ENCODE measurements at places on chromosomes 7 and 10.

GRCh38 chr7:139643951-139644585, 120.6 kb downstream of the CLEC2L start:
- no peak for DNase-seq

DNA sequence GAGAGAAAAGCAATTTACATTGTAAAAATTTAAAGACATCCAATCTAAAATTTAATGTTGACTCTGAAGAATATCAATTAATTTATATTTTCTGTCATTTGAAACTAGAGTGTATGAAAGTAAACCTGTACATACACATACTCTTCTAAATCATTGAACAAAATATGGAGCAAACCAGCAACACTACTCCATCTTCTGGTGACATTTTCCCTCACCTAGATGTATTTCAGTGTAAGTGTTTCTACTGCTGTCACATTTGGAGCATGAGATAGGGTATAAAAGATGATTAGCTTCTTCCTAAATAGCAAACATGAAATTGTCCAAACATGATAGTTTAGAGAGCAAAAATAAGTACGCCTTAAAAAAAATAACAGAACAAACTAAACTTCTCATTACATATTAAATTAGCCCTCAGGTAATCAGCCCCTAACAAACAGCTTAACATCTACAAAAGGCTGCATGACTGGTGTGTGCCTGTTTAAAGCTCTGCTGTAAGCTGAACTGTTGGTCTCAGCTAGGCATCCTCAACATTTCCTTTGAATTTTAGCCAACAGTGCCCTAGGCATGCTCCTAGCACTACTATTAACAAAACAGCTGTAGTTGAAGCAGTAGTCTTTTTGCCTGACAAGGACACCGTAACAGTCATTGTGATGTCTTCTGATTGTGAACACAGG, 189.8 kb downstream of the CTNNA3 start:
- DNase-seq = no peak

DNA sequence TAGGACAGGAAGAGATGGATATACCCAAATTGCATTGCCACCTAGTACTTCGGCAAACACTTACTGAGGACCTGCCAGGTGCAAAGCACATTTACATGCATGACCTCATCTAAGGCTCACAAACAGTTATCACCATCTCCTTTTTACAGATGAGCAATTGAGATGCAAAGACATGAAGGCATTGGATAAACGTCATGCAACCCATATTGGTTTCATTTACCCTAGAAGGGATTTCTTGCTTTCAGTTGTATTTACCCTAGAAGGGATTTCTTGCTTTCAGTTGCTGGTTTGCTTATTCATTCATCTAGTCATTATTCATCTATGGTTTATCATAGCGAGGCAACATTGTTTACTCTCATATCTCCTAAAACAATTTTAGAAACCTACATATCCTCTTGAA, 52.2 kb downstream of the STEAP1B start:
- no peak for DNase-seq

GRCh38 chr7:103657474-103657894, 211.5 kb upstream of the SLC26A5 start:
- DNase-seq = no peak

DNA sequence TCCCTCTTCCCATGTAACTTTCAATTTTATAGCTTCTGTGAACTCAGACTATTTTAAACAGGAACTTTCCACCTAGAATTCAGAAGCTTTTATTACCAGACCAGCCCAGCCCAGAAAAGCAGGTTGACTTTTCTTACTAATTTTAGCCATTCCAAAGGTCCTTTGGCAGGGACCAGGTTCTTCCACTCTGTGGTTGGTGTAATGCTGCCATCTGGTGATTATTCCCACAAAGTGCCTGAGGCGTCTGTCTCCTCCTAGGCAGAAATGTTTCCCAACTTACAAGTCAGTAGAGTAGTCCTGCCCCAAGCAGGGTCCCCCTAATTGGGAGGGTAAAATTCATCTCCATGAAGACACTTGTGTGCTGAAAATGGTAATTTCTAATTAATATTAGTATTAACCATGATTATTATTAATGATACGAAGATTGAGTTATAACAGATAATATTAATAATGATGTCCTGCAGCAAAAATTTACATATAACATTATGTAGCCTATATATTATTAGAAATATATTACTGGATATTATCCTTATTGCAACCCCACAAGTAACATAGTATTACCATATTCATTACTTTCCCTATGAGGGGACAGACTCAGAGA, 53.0 kb upstream of the PPP1R17 start:
- DNase-seq = peak; percentile 61

GRCh38 chr7:115274-115911, 77.0 kb upstream of the FAM20C start:
- DNase-seq = no peak

DNA sequence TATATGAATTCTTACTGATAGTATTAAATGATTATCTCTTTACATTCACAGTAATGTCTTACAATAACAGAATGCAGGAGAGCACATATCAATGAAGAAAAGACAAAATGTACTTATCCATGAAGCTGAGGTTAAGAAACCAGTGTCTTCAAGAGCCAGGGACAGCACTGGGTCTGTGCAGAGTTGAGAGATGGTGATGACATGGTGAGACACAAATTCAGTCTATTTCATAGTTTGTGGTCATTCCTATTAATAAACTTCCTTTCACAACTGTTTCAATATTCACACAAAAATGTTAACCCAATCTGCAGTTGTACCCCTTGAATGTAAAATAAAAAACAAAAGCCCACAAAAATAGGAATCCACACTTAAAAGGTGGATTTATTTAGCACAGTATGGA, 5.3 kb upstream of the MAGI2 start:
- DNase-seq = no peak

DNA sequence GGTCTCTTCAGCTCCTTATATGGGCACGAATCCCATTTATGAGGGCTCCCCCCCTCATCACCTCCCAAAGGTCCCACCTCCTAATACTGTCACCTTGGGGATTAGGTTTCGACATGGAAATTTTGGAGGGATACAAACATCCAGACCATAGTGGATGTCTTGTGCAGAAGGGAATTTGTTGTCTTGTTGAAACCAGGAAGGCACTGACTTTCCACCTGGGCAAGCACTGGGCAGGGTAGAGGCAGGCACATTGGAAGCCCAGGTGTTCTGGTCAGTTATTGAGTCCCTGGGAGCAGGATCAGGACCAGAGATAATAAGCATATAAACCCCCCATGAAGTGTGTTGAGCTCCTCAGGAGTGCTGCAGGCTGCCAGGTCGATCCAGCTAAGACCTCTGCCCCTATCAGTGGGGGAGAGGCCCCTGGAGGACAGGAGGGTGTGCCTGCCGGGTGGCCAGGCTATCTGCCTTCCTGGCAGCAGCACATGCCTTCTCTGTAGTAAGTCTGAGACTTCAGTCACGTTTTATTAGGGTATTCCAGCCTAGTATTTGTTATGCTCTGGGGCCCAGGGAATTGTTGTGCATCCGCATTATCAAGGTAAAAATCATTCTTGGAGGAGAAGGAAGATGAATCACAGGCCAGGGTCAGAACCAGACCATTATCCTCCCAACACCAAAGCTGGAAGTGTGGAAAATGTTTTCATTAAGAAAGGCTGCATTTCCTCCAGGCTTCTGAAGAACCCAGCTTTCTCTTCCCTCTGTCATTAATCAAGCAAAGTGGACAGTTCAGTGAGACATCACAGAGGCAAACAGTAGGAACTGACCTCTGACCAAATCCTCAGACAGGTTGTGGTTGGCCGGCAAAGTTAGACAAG, 503.1 kb downstream of the GRID1 start:
- DNase-seq = no peak

DNA sequence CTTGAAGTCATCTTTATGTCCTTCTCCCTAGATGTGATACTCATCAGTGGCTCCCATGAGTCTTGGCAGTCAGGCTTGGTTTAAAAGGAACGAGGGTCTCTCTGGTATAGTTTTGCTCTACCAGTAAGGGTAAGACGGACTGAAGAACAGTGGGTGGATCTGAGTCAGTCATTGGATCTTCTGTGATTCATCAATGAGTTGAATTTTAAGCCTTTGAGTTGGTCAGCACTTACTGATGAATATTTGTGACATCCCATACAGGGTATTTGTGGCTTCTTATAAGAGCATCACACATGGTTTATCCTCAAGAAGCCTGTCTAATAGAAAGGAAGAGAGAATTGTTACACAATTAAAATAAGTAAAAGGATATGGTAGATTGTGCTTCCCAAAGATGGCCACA, 87.3 kb upstream of the NAMPT start:
- no peak for DNase-seq

DNA sequence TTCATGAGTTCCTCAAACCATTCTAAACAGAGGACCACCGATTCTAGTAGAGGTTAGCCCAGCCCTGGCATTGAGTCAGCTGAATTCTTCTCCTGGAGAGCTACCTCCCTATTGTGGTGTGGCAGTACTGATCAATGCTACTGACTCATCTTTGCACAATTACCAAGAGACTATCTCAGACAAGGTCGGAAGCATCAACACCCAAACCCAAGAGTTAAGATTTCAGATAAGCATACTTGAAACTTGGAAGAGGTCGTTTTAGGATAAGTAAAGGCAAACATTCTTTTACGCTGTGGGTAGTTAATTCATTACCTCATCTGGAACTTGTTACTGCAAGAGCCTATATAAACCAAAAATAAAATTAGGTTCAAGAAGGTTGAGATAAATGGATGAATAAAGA, 154.6 kb upstream of the NRBF2 start:
- DNase-seq = no peak

DNA sequence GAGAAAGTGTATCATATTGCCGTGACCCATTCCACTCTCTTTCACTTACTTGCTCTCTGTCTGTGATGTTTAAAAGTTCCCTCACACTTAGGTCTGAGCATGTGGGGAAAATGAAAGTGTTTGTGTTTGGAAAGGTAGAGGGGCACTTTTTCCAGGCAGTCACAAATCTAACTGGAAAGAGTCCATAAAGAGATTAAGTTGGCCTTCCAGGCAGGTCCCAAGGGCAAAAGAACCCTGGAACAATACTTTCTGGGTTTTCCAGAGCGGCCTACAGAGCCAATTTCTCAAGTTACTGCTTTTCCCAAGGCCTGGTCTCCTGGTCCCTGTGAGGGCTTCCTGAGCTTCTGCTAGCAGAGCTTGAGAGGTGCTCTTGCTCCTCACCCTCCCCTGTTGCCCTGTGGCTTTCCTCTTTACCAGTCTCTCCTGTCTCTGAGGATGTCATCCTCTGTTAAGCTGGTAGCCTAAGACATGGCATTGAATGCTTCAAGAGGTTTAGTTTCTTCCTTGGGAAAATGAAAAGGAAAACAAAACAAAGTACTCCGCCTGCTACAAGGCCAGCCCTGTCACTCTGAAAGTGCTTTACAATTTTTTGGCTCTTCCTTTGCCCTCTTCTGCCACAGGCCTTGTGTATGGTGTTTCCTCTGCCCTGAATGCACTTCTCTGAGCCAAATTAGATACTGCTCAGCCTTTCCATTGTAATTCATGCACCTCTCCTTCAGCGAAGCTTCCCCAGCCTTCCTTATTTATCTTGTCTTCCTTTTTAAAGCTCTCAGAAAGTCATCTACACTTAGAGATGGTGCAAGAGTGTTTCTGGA, 20.1 kb downstream of the TES start:
- no peak for DNase-seq

DNA sequence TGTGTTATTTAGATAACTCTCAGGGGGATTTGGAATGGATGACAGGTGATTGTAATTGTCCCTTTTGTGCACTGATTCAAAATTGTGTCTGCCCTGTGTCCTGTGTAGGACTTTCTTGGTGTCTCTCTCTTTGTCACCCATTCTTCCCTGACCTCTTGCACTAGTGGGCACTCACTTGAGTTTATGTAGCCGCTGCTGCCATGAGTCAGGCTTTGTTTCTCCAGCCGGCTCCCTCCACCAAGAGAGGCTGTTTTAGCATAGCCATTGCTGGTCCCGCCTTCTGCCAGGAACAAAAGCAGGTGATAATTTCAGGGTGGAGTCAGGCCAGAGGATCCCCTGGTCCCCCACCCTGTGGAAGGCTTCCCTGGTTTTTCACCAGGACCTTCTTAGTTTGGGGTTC, 8.4 kb downstream of the COL17A1 start:
- no peak for DNase-seq

- DNase-seq = no peak
Observed at GRCh38 chr7:5303591-5304505, 21.1 kb downstream of the SLC29A4 start.

DNA sequence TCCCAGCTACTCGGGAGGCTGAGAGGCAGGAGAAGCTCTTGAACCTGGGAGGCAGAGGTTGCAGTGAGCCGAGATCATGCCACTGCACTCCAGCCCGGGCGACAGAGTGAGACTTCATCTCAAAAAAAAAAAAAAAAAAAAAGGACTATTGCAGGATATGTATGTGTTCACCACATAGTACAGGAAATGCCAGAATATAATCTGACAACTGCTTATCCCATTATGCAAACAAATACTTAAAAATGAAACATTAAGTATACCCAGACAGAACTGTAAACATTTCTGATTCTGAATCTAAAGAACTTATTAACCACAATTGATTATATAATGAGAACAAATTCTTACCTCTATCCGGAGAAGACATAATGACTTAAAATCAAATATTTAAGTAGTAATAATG, 18.7 kb downstream of the DKK1 start:
- DNase-seq = no peak

DNA sequence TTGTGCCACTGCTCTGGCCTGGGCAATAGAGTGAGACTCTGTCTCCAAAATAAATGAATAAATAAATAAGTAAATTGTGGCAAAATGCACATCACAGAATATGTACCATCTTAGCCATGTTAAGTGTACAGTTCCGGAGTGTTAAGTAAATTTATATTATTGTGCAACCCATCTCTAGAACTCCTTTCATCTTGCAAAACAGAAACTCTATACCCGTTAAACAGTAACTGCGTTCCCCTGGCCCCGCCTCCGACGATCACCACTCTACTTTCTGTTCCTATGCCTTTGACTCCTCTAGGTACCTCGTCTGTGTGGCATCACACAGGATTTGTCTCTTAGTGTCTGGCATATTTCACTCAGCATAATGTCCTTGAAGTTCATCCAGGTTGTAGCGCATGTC, 356.4 kb upstream of the FOXK1 start:
- no peak for DNase-seq

All from mucosa of gallbladder (tissue), 1 donor.